NCI-H226 (cell line): ENCODE measurements at places on chromosomes 12 and 14.

GRCh38 chr12:19764408-19764807 is 325.1 kb downstream of the AEBP2 start:
- DNase-seq, result peak; percentile 41

DNA sequence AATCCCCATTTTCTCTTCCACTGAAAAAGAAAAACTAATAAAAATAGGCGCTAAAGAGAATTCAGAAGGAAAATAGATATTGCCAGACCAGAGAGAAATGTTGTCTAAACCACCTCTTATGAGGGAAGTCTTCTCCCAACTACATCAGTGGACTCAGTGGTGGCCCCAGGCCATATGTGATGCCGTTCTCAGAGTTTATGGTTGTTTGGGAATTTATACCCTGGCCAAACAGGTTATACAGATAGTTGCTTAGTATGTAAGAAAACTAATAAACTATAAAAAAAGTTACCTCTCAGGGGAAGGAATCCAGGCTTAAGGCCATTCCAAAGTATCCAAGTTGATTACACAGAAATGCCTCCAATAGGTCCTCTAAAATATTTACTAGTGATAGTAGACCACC is 103.4 kb upstream of the RBM19 start:
- no peak for DNase-seq

- no peak for DNase-seq
These were observed 623.5 kb downstream of the FLRT2 start for GRCh38 chr14:86153480-86153879.

DNA sequence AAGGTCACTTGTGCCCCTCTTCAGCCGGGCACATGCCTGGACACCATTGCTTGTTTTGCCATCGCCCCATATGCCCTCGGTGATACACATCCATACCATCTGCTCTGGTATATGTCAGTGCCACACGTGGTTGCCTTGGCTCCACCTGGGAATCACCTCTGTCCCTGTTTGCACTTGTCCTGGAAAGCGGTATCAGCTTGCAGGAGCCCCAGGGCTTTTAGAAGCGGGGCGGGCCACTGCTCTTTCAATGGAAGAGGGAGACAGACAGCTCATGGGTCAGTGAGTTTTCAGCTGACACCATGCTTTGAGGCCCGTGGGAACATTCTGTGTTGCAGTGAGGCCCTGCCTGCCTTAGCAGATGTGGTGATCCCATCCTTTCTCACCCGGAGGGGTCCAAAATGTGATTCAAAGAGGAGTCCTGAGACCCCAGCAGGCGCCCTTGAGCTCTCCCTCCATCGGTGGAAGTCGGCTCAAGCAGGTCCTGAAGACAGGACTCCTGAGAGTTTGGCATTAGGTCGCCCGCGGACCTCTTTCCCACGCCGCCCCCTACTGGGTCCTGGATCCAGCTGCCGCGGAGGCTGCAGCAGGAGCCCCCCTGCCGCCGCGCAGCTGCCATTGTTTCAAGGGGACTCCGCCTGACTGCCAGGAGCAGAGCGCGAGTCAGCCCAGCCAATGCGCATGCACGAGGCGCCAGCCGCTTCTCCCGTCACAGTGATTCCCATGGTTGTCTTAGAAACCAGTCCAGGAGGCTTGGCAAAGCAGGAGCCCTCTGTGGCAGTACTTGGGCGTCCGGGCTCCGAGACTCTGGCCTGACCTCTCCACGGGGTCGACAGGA is 773.2 kb upstream of the ALG10B start:
- no peak for DNase-seq

DNA sequence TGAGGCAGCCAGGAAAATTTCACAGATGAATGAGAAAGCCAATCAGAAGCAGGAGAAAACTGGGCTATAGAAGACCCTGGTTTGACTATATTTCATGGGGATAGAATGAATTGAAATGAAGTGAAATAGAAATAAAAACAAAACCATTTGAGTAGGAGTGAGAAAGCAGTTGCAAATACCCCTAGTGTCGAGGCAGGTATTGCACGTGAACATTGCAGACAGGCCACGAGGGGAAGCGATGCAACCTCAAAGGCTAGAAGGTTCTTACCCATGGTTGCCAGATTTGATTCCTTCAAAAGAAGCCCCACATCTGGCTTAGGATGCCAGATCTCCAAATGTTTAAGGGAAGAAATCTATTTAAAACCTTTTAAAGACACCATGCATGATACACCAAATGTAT is 648.9 kb downstream of the VRK1 start:
- no peak for DNase-seq

DNA sequence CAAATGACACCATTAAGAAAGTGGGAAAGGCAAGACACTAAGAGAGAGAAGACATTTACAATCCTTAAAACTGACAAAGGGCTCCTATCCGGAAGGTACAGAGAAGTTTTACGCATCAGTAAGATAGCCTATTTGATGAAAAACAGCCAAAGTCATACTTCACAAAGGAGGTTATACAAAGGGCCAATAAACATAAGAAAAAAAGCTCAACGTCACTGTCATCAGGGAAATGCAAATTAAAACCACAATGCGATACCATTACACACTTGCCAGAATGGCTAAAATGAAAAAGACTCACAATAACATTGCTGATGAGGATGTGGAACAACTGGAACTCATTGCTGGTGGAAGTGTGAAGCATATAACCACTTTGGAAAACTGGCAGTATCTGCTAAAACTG is 168.6 kb upstream of the FAR2 start:
- DNase-seq, result no peak

GRCh38 chr14:62064751-62065323 is 302.6 kb downstream of the SNAPC1 start:
- DNase-seq, result no peak

- DNase-seq, result peak; percentile 76
These were observed 44.1 kb downstream of the PSEN1 start for GRCh38 chr14:73180385-73180805.

DNA sequence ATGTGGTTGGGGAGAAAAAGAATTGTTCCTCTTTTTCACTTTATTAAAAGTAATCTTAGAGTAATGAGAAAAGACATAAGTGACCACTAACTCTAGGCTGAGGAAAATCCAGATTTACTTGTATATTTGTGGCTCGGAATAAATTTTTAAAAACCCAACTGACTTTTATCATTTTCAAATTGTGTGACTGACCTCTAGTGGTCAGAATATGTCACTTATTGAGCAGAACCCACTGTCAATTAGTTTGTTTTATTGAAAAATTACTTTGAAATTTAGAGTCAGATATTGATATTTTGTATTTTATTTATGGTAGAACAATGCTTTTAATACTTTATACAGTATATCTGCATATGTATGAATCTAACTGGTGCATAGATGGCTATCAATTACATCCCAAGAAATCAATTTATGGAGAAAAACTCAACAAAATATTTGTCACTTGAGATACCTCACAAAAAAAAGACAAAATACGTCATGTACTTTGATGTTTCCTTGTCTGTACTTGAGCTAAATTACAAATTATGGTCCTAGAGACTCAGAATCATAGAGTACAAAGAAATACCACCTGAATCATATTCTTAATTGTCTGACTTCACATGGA is 229.4 kb downstream of the CNTN1 start:
- no peak for DNase-seq

- DNase-seq, result no peak
These were observed 196.0 kb downstream of the SLC5A8 start for GRCh38 chr12:101013993-101014392.

DNA sequence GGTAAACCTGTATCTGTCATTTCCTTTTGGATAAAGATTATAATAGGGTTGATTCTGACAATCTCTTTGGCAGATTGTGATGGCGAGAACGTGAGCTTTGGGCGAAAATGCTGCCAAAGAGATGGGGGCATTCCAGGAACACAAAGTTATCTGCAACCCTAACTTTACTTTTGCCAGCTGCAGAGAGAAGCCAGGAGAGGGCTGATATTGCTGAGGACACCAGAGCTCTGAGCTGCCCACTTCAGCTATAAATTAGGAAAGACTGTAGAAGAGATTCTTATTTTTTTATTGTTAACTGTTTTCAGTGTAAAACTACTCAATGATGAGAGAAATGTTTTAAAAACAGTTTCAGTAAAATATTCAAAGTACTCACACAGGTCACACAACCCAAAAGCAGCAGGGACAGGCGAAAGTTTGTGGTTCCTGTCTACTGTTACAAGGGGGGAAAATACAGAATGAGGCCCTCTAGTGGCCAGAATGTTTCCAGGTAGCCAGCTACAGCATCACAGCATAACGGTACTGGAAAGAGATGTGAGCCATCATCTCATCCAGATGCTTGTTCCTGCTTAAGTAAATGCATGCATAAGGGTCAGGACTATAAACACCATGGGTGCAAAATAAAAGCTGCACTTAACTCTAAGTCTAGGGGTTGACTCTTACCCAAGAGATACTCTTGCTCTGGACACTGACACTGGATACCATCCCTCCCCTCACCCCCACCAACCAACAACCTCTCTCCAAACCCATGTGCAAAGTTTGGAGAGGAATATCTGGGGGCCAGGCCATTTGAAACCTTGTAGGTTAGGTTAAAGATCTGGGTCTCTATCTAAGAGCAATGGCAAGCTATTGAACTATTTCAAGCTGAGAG is 498.4 kb downstream of the RMST start:
- DNase-seq, result no peak

DNA sequence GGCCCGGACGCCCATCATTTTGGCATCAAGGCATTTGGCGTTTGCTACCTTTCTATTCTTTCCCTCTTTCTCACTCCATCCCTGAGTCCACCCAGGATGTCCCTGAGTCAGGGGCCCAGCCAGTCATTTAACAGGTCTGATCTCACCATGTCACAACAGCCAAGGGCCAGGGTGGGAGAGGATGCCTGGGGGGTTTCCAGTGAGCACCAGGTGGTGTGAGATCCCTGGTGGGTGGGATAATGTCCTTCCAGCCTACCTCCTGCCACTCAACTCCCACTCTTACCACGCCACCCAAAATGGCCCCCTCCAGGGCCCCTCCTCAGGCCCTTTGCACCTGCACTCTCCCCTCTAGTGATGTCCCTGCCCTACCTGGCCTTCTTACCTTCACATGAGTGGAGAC is 310.8 kb downstream of the BCL11B start:
- no peak for DNase-seq

DNA sequence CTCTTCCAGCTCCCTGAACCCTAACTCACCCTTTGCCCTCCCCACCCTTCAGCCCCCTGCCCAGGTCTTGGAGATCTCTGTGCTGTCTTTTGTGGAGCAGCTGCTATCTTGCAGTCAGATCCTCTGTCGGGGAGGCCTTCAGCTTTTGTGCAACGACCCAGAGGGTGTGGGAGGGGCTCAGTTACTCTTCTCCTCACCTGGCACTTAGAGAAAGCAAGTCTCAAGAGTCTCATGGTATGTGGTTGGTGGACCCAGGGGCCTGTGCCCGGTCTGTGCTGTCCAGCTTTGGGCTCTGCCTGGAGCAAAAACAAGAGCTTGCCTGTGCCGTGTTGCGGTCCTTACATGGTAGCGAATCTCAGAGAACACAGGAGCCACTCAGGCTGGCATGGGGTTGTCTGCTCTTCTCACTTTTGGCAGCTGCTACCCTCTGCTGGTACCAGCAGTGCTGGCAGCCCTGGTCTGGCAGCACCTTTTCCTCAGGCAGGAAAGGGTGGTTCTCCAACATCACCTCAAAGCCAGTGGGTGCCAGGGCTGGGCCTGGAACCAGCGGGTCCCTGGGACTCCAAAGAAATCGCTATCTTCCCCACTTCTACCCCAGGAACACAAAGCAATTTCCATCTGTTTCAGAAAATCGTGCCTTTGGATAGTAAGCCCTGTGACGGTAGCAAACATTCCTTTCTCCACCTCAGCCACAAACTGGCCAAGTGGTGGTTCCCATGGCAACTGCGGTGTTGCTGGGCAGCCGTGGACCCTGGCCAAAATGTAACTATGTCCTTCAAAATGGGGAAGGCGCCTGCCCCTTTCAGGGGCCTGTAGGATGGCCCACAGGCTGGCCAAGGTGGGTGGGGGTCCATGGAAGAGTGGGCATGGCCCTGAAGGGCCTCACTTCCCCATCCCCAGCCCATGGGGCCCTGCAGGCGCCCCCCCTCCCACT is 90.0 kb downstream of the RIN3 start:
- peak; percentile 33 for DNase-seq

DNA sequence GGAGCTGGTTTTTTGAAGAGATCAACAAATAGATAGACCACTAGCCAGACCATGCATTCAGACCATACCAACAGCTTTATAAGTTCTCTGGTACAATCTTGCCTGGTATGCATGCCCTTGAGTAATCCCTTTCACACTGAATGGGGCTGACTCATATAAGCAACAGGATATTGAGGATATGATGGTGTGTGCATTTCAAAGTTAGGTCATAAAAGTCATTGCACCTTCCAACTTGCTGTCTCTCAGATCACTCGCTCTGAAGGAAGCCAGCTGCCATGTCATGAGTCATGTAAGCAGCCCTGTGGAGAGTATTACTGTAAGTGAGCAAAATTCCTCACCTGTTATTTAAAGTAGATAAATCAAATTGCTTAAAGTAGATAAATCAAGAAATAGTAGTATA is 45.0 kb upstream of the OR6J1 start:
- peak; percentile 91 for DNase-seq

DNA sequence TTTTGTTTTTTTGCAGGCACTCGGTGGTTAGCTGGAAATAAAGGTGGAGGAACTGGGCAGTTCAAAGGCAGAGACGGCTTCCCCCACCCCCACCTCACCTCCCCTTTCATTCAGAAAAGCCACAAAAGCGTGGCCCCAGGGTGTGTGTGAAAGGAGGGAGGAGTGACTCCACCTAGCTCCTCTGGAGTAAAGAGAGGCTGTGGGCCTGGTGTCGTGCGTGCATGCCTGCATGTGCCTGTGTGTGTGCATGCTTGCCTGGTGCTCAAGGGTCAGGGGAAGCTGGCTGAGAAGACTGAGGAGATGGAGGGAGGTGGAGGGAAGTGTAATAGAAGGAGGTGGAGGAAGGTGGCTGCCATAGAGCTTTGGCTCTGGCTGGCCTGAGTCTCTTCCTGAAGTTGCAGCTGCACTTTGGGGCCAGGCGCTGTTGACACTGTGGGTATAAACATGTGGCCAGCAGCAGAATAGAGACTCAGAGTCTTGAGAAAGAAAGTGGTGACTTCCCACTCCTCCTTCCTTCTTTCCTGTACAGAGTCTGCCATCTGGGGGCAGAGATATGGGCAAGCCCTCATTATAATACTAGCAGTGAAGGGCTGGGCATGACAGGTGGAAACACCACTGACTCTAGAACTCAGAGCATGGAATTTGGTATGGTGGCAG is 36.9 kb upstream of the SINHCAF start:
- DNase-seq, result no peak

DNA sequence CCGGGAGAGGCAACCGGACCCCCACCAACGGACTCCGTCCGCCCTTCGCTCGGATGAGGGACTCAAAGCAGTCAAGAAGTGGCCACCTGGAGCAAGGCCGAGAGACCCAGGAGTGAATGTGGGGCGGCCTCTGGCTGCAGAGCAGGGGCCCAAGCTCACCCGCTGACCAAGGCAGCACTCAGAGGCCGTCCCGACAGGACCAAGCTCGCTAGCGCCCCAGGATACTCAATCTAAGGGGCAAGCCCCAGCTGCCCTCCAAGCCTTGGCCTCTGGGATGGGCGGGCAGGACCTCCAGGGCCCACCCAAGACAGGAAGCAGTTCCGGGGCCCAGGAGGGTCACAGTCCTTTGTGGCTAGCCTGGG is 936 bp downstream of the AKT1 start:
- no peak for DNase-seq

DNA sequence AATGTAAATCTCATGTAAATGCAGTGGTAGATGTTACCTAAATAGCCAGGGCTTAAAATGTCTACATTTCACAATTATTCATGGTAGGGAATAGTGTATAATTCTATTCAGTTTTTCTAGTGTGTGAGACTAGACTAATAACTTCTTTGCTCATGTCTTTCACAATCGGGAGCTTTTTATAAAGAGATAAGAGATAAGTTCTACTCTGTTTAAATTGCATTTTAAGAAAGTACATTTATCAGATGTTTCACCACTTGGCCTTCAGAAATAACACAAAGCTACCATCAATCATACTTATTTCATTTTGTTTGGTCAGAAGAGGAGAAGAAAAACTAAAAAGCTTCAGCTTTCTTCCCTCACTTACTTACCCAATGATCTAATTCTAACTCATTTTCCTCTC is 725.5 kb upstream of the FLRT2 start:
- DNase-seq, result peak; percentile 63
